ENCODE measurements at places on chromosomes 6 and 20.

GRCh38 chr20:57078116-57078515, 188.3 kb downstream of the BMP7 start:
- H3K4me3 ChIP-seq = no peak overlapping the region
- H3K27me3 ChIP-seq = peaks cover 4% of the 10 kb centered on the region
- no peak overlapping the region for H3K27ac ChIP-seq
- no peak for DNase-seq
- H3K4me1 ChIP-seq = no peaks in the 10 kb centered on the region

- no peaks in the 10 kb centered on the region for H3K36me3 ChIP-seq
- H3K27me3 ChIP-seq = no peaks in the 10 kb centered on the region
- H3K4me1 ChIP-seq = no peaks in the 10 kb centered on the region
- no peak overlapping the region for H3K4me3 ChIP-seq
- no peak for DNase-seq
- H3K27ac ChIP-seq = no peak overlapping the region
Measured at GRCh38 chr6:152625213-152625612, 11.9 kb downstream of the SYNE1 start.

DNA sequence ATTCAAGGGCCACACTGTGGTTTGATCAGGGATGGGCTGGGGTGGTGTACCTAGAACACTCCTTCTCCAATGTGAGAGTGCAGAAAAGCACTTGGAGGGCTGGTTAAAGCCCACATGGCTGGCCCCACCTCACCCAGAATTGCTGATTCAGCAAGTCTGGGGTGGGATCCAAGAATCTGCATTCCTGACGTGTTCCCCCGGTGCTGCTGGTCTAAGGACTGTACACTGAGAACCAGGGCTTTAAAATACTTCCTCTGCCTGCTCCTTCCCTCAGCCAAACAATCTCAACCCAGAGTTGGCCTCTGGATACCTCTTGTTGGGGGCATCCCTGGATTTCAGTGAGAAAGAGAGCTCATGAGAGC, 13.4 kb upstream of the OCSTAMP start:
- H3K4me1 ChIP-seq = peaks cover 9% of the 10 kb centered on the region
- no peak overlapping the region for H3K4me3 ChIP-seq
- DNase-seq = no peak
- no peaks in the 10 kb centered on the region for H3K36me3 ChIP-seq

DNA sequence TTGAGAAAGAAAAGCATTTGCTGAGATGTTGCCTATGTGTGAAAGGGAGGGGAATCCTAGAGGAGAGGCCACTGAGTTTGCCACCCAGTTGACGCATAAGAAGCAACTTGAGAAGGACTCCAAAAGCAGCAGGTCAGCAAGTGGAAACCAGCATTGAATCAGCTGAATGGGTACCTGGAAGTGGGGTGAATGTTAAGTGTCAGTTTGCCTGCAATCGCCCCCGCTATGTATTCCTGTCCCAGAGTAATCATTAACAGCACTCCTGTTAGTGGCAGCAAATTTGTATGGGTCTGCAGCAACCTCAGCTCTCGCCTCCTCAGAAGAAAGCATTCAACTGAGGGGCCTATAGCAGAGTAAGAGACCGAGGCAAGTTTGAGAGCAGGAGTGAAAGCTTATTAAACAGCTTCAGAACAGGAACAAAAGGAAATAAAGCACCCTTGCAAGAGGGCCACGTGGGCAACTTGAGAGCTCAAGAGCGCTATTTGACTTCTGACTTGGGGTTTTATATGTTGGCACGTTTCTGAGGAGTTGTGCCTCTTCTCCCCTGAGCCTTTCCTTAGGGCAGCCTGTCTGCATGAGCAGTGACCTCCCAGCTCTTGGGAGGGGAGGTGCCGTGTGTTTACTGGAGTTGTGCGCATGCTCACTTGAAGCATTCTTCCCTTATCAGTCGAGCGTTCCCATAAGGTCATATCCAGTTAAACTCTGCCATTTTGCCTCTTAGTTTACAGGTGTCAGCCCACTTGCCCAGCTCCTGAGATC, 122.6 kb upstream of the PHACTR1 start:
- H3K4me3 ChIP-seq = no peak overlapping the region
- no peaks in the 10 kb centered on the region for H3K4me1 ChIP-seq
- DNase-seq = no peak
- H3K36me3 ChIP-seq = no peaks in the 10 kb centered on the region

GRCh38 chr20:23508449-23509229, 17.7 kb downstream of the CST8 start:
- H3K27me3 ChIP-seq = no peaks in the 10 kb centered on the region
- no peak for DNase-seq
- H3K36me3 ChIP-seq = no peaks in the 10 kb centered on the region
- no peak overlapping the region for H3K4me3 ChIP-seq

GRCh38 chr6:6474170-6474920, 114.2 kb upstream of the LY86 start:
- no peaks in the 10 kb centered on the region for H3K36me3 ChIP-seq
- DNase-seq = no peak
- H3K4me3 ChIP-seq = no peak overlapping the region
- no peaks in the 10 kb centered on the region for H3K4me1 ChIP-seq
- no peaks in the 10 kb centered on the region for H3K27me3 ChIP-seq

DNA sequence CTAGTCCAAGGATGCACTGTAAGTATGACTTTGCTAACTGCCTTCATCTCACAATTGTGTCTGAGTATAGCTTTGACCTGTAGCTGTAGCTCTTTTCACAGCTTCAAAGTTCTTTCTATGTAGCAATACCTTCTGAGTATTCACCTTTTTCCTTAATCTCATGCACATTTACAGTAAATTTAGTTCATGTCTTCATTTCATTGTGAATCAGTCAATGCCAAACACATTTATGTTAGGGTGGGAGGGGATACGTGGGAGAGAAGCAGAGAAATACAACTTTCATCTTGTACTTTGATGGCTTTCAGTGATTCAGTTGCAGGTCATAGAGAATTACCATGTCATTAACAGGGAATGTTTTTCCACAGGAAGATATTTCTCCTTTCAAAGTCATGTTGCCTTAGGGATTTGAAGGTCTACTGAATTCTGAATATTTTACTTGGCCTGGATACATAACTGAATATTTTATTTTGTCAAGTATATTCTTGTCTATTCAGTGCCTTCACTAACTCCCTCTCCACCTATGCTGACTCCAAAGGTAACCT, 119.2 kb downstream of the TINAG start:
- no peak overlapping the region for H3K4me3 ChIP-seq
- H3K4me1 ChIP-seq = no peaks in the 10 kb centered on the region
- H3K27me3 ChIP-seq = no peaks in the 10 kb centered on the region
- H3K36me3 ChIP-seq = no peaks in the 10 kb centered on the region
- H3K27ac ChIP-seq = no peak overlapping the region

DNA sequence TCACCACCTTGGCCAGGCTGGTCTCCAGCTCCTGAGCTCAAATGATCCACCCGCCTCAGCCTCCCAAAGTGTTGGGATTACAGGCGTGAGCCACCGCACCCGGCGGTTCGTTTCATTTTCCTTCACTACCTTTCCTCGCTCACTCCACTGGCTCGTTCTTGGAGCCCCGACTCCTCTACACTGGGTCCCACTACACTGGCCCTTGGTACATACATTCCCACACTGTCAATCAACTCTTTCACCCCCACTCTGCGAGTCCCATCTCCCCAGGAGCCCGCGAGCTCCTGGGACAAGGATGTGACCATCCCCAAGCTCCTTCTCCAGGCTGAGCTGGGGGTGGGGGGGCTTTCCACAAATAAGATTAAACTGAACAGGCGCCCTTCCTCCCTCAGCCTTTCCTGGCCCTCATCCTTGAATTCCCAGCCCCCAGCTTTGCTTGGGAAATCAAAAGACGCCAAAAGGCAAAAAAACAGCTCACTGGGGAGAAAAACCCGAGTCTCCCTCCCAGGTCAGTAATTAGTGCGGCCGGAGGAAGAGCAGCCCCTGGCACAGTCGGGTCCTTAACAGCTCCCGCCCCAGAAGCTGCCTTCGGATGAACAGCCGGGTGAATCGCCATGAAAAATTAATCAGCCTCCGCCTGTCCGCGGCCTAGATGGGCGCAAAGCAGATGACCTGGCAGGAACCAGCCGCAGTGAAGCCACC, 42.8 kb upstream of the LY86 start:
- DNase-seq = no peak
- no peaks in the 10 kb centered on the region for H3K36me3 ChIP-seq
- H3K27ac ChIP-seq = no peak overlapping the region
- H3K27me3 ChIP-seq = no peaks in the 10 kb centered on the region
- peaks cover 7% of the 10 kb centered on the region for H3K4me1 ChIP-seq
- H3K4me3 ChIP-seq = peak overlapping the region; percentile 64

GRCh38 chr6:125922322-125922860, 34.2 kb upstream of the HINT3 start:
- H3K27me3 ChIP-seq = no peaks in the 10 kb centered on the region
- no peak overlapping the region for H3K4me3 ChIP-seq
- no peak for DNase-seq
- H3K4me1 ChIP-seq = no peaks in the 10 kb centered on the region
- peaks cover 46% of the 10 kb centered on the region for H3K36me3 ChIP-seq

DNA sequence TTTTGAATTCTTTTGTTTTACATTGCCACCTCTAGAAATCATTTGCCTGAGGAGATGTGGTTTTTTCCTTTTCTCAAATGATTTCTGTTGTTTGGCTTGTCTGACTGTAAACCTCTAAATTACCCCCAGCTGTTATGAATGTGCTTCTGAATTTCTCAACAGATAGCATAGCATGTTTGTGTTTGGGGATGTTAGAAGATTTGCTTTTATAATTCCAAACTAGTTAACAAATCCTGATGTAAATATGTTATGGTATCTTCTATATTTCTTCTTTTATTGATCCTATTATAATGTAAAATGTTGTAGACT, 31.6 kb upstream of the EZR start:
- DNase-seq = no peak
- H3K36me3 ChIP-seq = no peaks in the 10 kb centered on the region
- H3K4me3 ChIP-seq = no peak overlapping the region
- no peaks in the 10 kb centered on the region for H3K4me1 ChIP-seq
- H3K27ac ChIP-seq = no peak overlapping the region
- no peaks in the 10 kb centered on the region for H3K27me3 ChIP-seq

DNA sequence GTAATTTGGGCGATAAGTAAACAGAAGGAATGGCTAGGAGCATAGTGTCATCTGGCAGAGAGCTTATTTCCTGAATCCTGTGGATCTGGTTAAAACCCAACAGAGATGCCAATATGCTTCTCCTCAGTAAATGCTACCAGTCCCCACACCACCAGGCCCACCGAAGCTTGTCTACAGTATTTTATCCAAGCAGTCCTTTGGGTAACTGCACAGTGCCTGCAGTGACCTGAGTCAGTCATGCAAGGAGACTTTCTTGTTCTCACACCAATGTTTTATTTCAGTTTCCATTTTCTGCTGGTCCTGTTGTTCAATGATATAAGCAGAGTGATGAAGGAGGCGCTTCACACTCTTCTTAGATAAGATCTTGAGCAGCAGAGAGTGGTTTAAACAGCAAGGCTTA, 326.3 kb downstream of the RIMS1 start:
- no peak overlapping the region for H3K4me3 ChIP-seq
- no peaks in the 10 kb centered on the region for H3K36me3 ChIP-seq
- H3K27me3 ChIP-seq = no peaks in the 10 kb centered on the region

GRCh38 chr6:52019092-52019491, 68.3 kb downstream of the PKHD1 start:
- DNase-seq = no peak
- no peaks in the 10 kb centered on the region for H3K27me3 ChIP-seq
- H3K4me1 ChIP-seq = no peaks in the 10 kb centered on the region
- no peak overlapping the region for H3K27ac ChIP-seq
- H3K36me3 ChIP-seq = no peaks in the 10 kb centered on the region
- H3K4me3 ChIP-seq = no peak overlapping the region
